ENCODE measurements at places on chromosomes 12 and 14. TPM values are rescaled to one million over a fixed set of nuclear protein-coding genes. Genes with fewer than 3 reads are reported as not detected.
A peak's percentile ranks its signal among the peaks of the same experiment; 100 is the strongest.

The TBX3 gene
- 6.8 TPM for total RNA-seq

- no peaks in the 10 kb centered on the region for H3K27me3 ChIP-seq
- H3K36me3 ChIP-seq: no peaks in the 10 kb centered on the region
- no peak overlapping the region for H3K27ac ChIP-seq
- DNase-seq: no peak
- no peaks in the 10 kb centered on the region for H3K4me1 ChIP-seq
- H3K4me3 ChIP-seq: no peak overlapping the region
Measured at GRCh38 chr14:75230140-75230792, 48.4 kb upstream of the FOS start.

The BLTP3B gene
- total RNA-seq: 57.2 TPM

DNA sequence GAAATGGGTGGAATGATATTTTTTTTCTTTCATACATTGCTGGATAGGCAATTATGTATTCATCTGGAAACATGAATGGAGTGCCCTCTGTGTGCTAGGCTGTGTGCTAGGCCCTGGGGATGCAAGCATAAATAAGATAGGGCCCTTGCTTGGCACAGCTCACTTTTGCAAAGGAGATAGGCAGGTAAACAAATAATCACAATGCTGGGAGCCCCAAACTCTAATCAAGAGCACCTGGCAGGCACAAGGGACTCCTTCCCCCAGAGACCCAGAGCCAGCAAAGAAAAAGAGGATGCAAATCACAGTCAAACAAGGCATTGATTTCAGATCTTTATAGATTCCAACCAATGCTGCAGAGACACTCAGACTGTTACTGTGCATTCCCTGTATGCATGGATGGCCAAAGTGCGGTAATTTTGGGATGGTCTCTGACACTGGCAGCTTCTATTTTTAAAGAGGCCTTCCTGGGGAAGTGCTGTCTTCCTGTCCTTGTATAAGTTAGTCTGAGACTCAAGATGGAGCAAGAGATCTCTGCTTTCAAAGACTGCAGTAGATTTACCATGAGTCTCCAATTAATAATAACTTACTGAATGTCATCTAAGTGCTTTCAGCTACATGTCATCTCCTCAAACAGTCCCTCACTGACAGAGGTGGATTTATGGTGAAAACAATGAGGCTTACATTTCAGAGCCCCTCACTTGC, 45.1 kb upstream of the CPM start:
- no peak for DNase-seq
- H3K4me1 ChIP-seq: no peaks in the 10 kb centered on the region
- no peaks in the 10 kb centered on the region for H3K36me3 ChIP-seq
- no peak overlapping the region for H3K27ac ChIP-seq
- no peaks in the 10 kb centered on the region for H3K27me3 ChIP-seq
- H3K4me3 ChIP-seq: no peak overlapping the region

- H3K4me3 ChIP-seq: no peak overlapping the region
- no peak for DNase-seq
- H3K27me3 ChIP-seq: no peaks in the 10 kb centered on the region
- H3K36me3 ChIP-seq: no peaks in the 10 kb centered on the region
Measured at GRCh38 chr12:9928607-9929006, 3.6 kb downstream of the CLEC2A start.

The SLC7A8 gene
- total RNA-seq: 31.4 TPM

DNA sequence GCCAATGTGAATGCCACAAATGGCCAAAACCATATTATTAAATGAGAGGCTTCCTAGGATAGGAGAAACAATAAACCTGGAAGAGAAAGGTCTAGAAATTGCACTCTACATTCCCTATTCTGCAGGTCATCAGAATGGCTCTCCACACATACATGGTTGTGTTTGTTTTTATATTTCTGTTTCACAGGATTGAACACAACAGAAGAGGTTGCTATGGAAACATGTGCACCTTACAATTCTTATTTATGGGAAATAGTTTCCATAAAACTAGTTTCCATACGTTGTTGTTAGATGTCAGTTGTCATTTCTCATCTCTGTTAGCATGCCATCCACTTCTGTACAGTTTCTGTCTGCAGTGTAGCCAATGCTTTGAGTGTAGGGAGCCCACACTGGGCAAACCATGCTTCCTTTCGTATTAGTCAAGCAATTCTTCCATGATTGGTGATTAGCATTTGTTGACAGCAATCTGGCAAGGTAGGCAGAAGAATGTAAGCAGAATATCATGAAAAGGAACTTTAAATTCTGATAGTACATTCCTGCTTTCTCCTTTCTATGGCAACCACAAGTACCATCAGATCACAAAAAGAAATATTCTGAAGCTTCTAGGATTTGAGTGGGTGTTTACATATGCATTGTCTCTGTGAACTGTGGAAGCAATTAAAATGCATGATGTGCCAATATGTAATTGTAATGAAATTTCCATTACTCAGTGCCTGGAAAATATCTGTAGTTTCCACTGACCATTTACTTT, 141.6 kb upstream of the AVPR1A start:
- peaks cover 2% of the 10 kb centered on the region for H3K4me1 ChIP-seq
- no peak for DNase-seq
- H3K4me3 ChIP-seq: no peak overlapping the region
- H3K27ac ChIP-seq: peak overlapping the region; percentile 51
- H3K27me3 ChIP-seq: no peaks in the 10 kb centered on the region

The ACSM4 gene
- total RNA-seq: not detected

- no peaks in the 10 kb centered on the region for H3K27me3 ChIP-seq
- H3K27ac ChIP-seq: no peak overlapping the region
- no peak for DNase-seq
- no peak overlapping the region for H3K4me3 ChIP-seq
Measured at GRCh38 chr12:115147916-115148315, 463.9 kb upstream of the TBX3 start.

- no peak for DNase-seq
- no peak overlapping the region for H3K4me3 ChIP-seq
- H3K36me3 ChIP-seq: no peaks in the 10 kb centered on the region
- no peaks in the 10 kb centered on the region for H3K4me1 ChIP-seq
Measured at GRCh38 chr12:4643747-4644146, 5.1 kb downstream of the AKAP3 start.

- H3K4me3 ChIP-seq: no peak overlapping the region
- H3K4me1 ChIP-seq: no peaks in the 10 kb centered on the region
- DNase-seq: no peak
- H3K27ac ChIP-seq: no peak overlapping the region
Measured at GRCh38 chr12:109716512-109717389, 3.1 kb downstream of the FAM222A start.

- DNase-seq: no peak
- H3K27me3 ChIP-seq: no peaks in the 10 kb centered on the region
- H3K27ac ChIP-seq: no peak overlapping the region
- H3K4me1 ChIP-seq: no peaks in the 10 kb centered on the region
- H3K36me3 ChIP-seq: no peaks in the 10 kb centered on the region
- no peak overlapping the region for H3K4me3 ChIP-seq
Measured at GRCh38 chr14:84864548-84865271, 665.2 kb upstream of the FLRT2 start.

The KLRG1 gene
- total RNA-seq: 4.1 TPM

Data from aorta (tissue), 5 donors.